Activated T-helper 1 cell treated with anti-CD3 and anti-CD28 coated beads, Interleukin-12 subunit alpha, Interleukin-12 subunit beta, Interleukin-2, Interleukin-4 antibody, amounts not matched to agents 30 ng/mL and 10 ng/mL and 1 ng/mL, durations not matched to agents 14 hours and 24 hours and 36 hours (primary cell): ENCODE measurements at places on chromosomes 1 and 21. TPM values are rescaled to one million over a fixed set of nuclear protein-coding genes. Genes with fewer than 3 reads are reported as not detected.

- DNase-seq = peak; percentile 14
Observed at GRCh38 chr1:181062836-181063428, 25.6 kb upstream of the IER5 start.

DNA sequence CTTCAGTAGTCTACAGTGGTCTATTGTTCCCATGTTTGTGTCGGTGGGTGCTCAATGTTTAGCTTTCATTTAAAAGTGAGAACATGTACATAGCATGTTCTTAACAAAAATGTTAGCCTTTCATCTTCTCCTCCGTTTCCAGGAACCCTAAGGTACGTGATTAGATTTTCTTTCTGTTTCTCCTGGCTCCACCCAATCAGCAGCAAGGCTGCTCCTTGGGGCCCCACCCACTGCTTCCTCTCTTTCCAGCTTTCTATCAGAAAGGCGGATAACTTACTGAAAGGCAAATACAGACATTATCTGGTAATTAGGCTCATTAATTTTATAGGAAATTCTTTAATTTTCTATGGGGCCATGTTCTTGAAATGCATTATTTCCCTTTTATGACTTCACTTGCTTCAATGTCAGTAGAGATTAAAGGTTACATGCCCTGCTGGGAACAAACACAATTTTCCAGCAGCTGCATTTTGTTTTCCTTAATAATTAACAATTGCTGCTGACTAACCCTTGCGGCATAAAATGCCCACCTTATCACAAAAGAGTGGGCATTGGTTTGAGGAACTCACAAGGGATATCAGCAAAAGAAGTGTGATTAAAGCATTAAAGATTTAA is 324.9 kb upstream of the SNX7 start:
- no peak for DNase-seq

Gene RXFP4
- total RNA-seq = 0.16 TPM in 1 of 2 replicates, not detected in the other

Gene HFM1
- total RNA-seq = not detected in 2 replicates
